ENCODE measurements at places on chromosomes 2 and 18. TPM values are rescaled to one million over a fixed set of nuclear protein-coding genes. Genes with fewer than 3 reads are reported as not detected.

- DNase-seq, result no peak
These were observed 432.1 kb downstream of the LPIN1 start for GRCh38 chr2:12178289-12179080.

- DNase-seq, result no peak
These were observed 4.8 kb downstream of the ATOH8 start for GRCh38 chr2:85758361-85759256.

DNA sequence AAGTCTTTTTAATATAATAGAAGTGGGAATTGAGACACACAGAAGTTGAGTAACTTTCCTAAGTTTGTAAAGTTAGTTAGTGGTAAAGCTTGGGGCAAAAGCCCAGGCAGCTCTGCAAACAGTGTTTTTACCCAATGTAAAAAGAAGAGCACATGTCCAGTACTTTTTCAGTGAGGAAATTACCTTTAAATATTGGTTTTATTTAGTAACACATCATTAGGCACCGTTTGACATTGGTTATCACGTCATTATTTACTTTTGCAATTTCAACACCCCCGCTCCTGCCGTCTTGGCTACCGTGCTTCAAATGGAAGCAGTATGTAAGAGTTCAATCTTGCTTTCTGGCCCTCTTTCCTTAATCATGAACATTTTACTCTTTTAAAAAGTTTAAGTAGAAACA lies 807.9 kb downstream of the EPHA4 start:
- no peak for DNase-seq

DNA sequence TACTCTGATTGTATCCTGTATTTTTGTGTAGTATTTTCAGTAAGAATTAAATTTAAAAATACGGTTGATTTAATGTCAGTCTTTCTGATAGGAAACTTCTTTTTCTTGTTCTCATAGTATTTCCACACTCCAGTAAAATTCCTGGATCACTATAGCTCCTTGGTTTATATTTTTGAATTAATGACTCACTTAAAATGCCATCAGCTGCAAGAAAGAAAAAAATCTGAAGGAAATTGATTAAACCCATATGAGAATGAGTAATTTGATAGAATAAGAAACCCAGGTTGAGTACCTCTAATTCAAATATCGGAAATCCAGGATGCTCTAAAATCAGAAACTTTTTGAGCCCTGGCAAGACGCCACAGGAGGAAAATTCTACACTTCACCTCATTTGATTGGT lies 186.8 kb upstream of the RND3 start:
- DNase-seq, result no peak

- DNase-seq, result no peak
These were observed 77.9 kb upstream of the KLF7 start for GRCh38 chr2:207243601-207244000.

GRCh38 chr2:229412686-229413085 lies 141.6 kb upstream of the PID1 start:
- no peak for DNase-seq

CCDC138 gene
- 30.7 TPM for total RNA-seq

LCT gene
- total RNA-seq, result not detected

G6PC2 gene
- not detected for total RNA-seq

ACTG2 gene
- total RNA-seq, result 2.3 TPM

TNFRSF11A gene
- total RNA-seq, result 15.2 TPM

TBR1 gene
- total RNA-seq, result 2.4 TPM
